Stimulated activated CD8-positive, alpha-beta memory T cell treated with anti-CD3 and anti-CD28 coated beads, Interleukin-7, amount 100 ng/mL, for 4 hours (primary cell): ENCODE measurements at places on chromosomes 6 and 20.

- DNase-seq, result no peak
These were observed 94.4 kb upstream of the FAM184A start for GRCh38 chr6:119172824-119173223.

DNA sequence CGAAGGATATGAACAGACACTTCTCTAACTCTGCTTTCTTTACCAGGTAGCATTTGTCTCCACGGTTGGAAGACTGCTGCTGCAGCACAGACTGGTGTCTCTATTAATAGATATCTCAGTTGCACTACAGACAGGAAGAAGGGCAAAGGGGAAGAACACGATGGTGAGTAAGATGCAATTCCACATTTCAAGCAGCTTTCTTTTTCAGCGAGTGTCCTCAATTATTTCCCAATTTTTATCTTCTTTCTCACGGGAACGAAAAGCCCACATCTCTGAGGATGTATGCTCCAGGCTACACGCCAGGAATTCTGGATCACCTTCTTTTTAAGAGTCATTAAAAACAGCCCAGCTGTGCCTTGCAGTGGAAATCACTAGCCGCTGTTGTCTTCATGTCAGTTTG, 311.6 kb upstream of the ECI2 start:
- DNase-seq, result no peak

GRCh38 chr6:168372889-168373288, 53.3 kb upstream of the DACT2 start:
- no peak for DNase-seq

DNA sequence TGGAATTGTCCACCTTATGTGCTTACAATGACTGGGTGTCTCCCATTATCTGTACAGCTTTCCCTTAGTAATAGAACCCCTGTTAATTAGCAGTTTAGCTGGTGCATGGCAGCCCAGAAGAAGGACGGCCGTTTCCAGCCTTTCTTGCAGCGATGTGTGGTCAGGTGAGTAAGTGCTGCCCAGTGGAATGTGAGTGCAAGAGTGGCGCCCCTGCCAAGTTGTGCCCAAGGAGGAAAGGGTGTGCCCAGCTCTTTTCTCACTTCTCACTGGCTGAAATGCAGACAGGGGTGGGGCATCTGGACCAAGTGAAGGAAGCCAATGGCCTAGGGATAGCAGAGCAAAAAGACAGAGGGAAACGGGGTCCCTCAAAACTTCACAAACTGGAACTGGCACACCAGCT, 296.8 kb downstream of the PREX1 start:
- DNase-seq, result no peak

DNA sequence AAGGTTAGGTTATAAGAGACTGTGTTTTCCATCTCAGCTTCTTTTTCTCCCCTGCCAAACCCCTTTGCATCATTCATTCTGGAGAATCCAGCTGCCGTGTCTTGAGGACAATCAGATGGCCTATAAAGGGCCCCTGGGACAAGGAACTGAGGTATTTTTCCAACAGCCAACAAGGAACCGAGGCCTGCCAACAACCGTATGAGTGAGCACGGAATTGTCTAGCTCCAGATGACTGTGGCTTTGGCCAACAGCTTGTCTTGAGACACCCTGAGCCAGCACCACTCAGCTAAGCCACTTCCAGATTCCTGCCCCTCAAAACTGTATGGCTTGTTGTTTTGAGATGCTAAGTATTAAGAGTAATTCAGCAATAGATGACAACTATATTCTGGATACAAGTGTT, 433.7 kb upstream of the HSF2 start:
- DNase-seq, result no peak

- no peak for DNase-seq
These were observed 141.5 kb downstream of the BMP7 start for GRCh38 chr20:57124800-57125517.
